ENCODE measurements at places on chromosomes 7 and 10.

DNA sequence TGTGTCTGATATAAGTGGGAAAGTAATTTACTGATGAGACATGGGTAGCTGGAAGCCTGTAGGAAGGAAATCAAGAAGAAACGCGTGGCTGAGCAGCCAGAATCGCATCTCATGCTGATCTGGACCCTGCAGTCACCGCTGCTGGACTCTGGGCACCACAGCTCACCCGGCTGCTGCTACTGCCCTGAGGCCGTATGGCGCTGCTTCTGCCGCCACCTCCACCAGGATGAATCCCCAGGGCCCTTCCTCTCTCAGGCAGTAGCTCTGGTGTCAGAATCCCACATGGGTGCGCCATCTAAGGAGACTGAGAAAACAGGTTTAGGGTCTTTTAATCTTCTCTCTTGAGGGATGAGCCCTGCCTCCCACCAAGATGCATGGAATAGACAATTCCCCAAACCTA lies 70.3 kb upstream of the AGK start:
- DNase-seq = no peak

GRCh38 chr10:12279281-12279680 lies 70.1 kb upstream of the CAMK1D start:
- DNase-seq = no peak

- DNase-seq = no peak
Observed at GRCh38 chr7:135562720-135563119, 5.0 kb downstream of the NUP205 start.

DNA sequence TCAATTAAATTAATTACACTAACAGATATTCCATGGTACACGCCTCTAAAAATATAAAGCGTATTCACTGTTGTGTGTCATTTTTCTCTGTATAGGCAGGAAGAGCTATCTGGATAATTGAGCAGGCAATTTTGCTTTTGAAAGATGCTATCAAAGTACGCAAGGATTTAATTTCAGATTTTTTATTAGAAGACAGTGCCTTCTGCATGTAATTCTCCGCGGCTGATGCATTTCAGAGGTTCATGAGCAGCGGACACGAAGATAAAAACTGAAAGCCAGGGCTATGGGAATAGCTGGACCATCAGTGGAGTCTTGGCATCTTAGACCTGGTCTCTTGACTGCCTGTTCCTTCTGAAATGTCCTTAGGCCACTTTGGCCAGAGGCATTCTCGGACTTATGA lies 35.7 kb upstream of the SDK1 start:
- no peak for DNase-seq

DNA sequence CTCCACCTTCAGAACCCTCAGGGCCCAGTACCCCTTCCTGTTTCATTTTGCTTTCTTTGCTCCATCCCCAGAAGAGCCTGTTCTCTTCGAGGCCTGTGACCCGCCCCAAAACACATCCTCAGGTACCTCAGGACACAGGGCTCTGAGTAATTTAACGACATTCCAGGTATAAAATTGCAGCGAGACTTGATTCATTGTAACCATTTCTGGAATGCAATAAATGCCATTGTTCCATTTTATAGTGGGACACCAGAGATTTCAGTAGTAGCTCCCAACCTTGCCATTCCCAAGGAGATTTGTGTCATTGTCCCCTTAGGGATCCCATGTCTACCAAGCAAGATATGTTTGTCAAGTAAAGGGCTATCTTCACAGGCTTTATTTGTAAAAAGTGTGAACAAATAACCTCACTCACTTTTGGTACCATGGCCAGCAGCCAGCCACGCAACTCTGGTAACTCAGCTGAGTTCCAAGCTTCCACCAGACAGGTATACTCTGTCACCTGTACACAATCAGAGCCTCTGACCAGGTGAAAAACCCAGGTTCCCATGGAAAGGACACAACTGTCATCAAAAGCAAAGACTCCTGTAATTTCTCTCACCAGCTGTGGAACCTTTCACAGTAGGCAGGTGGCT lies 441.3 kb downstream of the PLXNA4 start:
- DNase-seq = no peak

DNA sequence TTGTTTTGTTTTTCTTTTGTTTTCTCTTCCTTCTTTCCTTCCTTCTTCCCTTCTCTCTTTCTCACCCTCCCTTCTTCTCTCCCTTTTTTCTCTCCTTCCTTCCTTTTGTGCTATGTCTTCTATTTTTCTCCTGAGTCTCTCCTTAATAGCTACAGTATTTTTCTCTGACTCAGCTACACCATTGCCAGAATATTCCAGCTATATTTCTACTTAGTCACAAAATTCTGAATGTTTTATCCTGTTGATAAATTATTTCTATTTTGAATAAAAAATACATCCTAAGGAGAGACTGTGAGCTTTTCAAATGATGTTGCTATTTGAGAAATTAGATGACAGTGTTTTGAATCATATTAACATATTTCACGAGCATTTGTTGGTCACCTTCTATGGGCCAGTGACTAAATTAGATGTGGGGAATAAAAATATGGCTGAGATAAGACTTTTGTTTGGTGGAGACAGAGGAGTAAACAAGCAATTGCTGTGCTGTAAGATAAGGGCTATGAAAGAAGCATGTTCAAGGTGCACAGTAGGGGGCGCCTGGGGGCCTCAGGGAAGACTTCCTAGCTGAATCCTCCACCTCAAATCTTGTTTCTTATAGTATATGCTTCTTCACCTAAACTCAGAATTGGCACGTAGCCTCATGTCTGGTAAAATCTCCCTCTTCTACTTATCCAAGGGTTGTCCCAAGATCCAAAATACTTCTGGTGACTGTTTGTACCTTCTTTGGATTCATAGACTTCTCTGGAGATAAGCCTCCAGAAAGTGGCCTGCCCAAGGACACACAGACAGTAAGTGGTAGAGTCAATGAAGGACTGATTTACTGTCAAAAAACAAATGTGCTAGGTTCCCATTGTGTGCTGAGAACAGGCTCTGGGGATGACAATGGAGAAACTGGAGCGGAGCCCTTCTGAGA lies 115.5 kb upstream of the CREB5 start:
- peak; percentile 27 for DNase-seq

DNA sequence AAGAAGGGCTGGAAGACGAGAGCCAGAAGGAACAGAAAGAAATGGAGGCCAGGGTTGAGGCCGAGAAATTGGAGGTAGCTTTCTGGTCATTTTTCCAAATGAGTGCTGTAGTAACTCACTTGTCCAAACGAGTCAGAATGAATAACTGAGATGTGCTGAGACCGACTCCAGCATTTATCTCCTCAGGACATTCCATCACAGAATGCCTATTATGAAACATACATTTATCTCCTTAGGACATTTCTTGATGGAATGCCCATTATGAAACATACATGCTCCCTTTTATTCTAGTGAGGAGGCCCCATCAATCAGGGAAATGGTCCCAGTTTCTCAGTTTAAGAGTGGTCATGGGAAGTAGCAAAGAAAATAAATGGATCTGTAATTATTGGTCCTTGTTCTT lies 16.5 kb downstream of the AVL9 start:
- no peak for DNase-seq

GRCh38 chr10:125926247-125926646 lies 29.9 kb downstream of the FANK1 start:
- no peak for DNase-seq

GRCh38 chr10:106956216-106956915 lies 208.1 kb downstream of the SORCS1 start:
- no peak for DNase-seq

DNA sequence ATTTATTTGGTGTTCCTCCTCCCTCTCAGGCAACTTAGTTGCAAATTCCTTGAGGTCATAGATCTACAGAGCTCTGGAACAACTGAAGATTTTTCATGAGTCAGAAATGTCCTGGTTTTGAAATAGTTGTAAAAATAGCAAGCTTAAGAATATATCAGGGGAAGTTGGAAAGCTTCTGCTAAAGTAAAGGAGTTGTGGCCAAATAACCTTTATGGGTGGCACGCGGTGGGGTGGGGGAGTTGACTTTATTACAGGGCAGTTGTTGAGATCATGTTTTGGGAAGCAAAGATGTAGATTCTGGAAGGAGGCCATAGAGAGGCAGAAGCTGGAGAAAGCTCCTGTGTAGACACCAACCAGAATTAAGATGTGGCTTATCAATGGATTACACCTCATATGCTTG lies 326.0 kb upstream of the MTPN start:
- DNase-seq = no peak

- no peak for DNase-seq
Observed at GRCh38 chr10:5589661-5590511, 65.1 kb downstream of the CALML3 start.

- DNase-seq = no peak
Observed at GRCh38 chr10:19316204-19316870, 267.7 kb downstream of the MALRD1 start.

DNA sequence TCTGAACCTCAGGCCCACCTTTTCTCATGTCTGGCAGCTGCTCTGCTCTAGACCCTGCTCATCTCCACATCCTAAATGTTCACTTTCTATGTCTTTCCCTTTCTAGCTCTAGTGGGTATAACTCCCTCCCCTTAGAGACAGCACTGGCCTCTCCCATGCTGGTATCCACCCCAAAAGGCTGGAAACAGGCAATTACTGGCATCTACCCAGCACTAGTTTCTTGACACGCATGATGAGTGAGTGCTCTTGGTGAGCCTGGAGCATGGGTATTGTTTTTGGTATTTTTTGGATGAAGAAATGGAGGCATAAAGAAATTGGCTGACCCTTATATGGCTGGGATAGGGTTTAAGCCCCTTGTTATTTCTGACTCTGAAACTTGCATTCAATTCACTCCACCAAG lies 156.0 kb downstream of the EGFR start:
- DNase-seq = no peak

DNA sequence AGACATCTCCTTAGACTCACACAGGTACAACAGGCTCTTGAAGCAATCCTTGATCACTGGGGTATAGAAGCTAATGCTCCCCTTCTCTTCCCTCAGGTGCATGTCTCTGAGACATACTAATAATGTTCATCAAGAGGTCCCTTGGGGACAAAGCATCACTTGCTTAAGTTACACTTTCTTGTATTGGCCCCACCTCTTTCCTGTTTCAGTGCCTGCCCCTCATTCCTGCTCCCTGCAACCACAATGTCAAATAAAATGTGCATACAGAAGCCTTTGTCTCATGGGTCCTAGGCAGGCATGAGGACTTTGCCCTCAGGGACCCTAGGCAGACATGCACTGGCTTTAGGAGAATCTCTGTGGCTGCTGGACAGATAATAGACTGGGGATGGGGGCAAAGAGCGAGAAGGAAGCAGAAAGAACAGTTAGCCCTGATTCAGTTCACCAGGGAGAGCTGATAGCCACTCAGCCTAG lies 175.0 kb upstream of the NPY start:
- no peak for DNase-seq

Data from CD4-positive, alpha-beta T cell treated with Interleukin-1 beta for 1 hour (primary cell).